ENCODE measurements at places on chromosomes 2 and 18.

- DNase-seq, result no peak
Observed at GRCh38 chr2:159961037-159961436, 101.4 kb downstream of the PLA2R1 start.

GRCh38 chr18:55407191-55407590 is 180.8 kb downstream of the TCF4 start:
- DNase-seq, result no peak

DNA sequence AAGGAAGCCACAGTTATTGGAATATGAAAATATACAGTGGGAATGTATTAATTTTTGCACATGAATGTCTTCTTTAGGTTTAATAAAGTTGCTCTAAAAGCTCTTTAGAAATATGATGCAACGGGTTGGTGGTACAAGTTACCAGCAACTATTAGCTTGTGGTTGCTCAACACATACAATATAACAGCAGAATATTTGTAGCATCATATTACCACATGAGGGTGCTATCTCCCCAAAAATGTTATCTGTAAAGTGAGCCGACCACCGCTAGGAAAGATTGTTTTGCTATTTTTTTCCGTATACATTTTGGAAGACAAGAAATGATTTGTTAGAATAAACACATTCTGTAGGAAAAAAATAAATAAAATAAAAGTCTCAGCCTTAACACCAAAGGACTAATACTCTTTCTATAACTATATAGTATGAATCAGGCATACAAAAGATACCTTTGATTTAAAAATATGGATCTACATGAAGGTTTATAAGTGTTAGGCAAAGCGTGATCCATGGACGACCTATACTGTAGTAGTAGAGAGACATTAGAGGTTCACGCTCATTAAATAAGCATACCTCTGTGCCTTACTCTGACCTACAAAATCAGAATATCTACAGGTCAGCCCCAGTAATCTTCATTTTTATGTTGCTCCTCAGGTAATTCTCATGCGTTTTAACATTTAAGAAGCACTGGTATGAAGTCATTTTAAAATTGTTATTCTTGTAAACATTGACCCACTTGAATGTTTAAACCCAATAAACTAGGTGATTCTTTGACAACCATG is 1110.6 kb upstream of the ACVR2A start:
- DNase-seq, result no peak

DNA sequence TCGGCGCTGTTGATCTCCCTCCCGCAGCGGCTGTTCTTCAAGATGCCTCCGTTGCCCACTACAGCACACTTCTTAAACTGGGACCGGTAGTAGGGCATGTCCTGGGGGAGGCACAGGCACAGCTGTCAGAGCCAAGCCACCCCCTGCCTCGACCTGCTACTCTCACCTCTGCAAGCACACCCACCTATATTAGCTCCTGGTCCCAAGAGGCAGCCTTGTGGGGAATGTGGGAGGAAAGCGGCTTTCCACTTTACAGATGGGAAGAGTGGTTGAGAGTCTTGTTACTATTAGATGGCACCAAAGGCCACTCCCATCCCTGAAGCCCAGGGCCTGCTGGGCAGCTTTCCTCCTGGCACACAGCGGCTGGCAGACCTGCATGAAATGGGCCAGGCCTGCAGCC is 29.2 kb upstream of the LOXHD1 start:
- DNase-seq, result no peak

DNA sequence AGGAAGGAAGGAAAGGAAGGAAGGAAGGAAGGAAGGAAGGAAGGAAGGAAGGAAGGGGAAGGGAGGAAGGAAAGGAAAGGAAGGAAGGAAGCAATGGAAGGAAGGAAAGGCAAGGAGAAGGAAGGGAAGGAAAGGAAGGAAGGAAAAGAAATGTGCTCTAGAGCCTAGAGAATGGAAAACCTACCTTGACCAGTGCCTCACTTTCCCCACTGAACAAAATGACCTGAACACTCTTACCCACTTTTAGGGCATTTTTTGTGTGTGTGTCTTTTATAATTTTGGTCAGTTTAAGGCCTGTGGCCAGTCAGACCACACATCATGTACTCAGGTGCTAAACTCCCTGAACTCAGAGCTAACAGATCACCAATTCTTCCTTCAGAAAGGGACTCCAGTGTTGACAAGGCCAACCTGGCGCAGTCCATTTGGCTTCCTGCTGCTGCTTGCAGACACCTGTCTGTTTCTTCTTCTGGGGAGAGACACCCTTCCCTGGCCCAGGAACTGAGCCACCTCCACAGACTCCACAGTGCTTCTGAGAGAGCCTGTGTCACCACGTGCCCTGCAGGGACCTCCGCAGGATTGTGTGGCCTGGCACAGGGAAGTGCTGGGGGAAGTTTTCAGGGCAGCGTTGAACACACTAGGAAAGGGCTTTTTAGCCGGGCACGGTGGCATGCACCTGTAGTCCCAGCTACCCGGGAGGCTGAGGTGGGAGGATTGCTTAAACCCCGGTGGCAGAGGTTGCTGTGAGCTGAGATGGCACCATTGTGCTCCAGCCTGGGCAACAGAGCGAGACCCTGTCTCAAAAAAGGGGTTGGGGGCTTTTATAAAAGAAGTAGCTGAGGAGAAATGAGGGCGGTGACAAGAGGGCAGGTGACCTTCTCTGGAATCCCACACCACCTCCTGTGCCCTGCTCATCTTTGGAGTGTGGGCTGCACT is 57.2 kb downstream of the DDX1 start:
- DNase-seq, result no peak

DNA sequence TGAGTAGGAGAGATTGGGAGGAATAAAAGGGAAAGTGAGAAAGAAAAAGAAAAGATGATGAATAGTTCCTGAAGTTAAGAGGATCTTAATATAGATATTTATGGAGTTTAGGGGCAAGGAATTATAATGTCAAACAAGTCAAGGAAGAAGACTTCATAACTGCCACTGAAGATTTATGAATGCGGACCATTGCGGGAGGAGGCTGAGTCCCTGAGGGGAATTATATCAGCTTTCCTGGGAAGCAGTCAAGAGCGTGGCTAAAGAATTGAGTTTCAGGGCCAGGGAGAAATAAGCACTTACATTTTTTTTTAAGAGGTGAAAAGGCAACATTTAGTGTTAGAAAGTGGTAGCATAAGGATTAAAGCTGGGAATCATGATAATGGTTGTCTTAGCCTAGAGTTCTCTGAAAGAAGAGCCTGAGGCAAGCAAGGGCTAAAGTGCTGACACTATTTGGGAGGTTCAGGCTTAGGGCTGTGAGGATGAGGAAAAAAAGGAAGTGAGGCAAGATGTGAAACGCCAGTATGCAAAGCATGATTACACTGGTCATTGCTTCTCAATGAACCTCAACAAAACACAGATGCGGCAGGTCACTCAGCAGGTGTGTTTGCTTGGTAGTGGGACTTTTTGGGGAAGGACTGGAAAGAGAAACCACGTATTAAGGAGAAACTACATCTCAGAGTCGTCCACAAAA is 217.1 kb downstream of the SLC4A3 start:
- no peak for DNase-seq

- no peak for DNase-seq
Observed at GRCh38 chr2:133316557-133316956, 251.7 kb downstream of the NCKAP5 start.

Measured in islet precursor cell (in vitro differentiated cells).